ENCODE measurements at places on chromosomes 1 and 21. TPM values are rescaled to one million over a fixed set of nuclear protein-coding genes. Genes with fewer than 3 reads are reported as not detected.

Gene TCP10L
- 14.0 TPM for total RNA-seq

Gene FAM151A
- total RNA-seq = not detected

Gene RABGAP1L
- total RNA-seq = 125 TPM

Gene SPATA1
- not detected for total RNA-seq

Gene CHI3L2
- 1.5 TPM for total RNA-seq

Gene AMY1C
- not detected for total RNA-seq

Gene CFHR3
- not detected for total RNA-seq

Gene RGS5
- total RNA-seq = 154 TPM

Gene HCN3
- total RNA-seq = 10.7 TPM

Gene KRTAP6-2
- not detected for total RNA-seq

Gene PERM1
- total RNA-seq = not detected

Gene GPATCH4
- total RNA-seq = 24.9 TPM

Gene LY9
- total RNA-seq = not detected

Gene LHX4
- total RNA-seq = 0.58 TPM

Gene ACTN2
- 70.4 TPM for total RNA-seq

Gene LRRC71
- not detected for total RNA-seq

Gene NBPF20
- 7.6 TPM for total RNA-seq

Gene RNU1-3
- 5,554 TPM for total RNA-seq

Gene GPX7
- 7.0 TPM for total RNA-seq

Gene TMPRSS2
- total RNA-seq = not detected

Gene FCRL1
- total RNA-seq = not detected

Gene CLEC20A
- not detected for total RNA-seq

Gene PRELP
- 17.8 TPM for total RNA-seq

Gene PGM1
- total RNA-seq = 56.8 TPM

Gene RAB7B
- 2.8 TPM for total RNA-seq

Gene TPTE
- total RNA-seq = not detected

Gene CLDN14
- not detected for total RNA-seq

Gene SPTA1
- total RNA-seq = not detected

Gene RAP1GAP
- total RNA-seq = 176 TPM

Gene ADGRL2
- 78.8 TPM for total RNA-seq

Gene DNAJC8
- total RNA-seq = 76.3 TPM

Gene CD34
- 8.5 TPM for total RNA-seq

Gene TLCD4
- 74.1 TPM for total RNA-seq

Gene VSIG8
- not detected for total RNA-seq

Gene SRP9
- total RNA-seq = 222 TPM

Gene NTMT2
- total RNA-seq = not detected

Gene TCHHL1
- not detected for total RNA-seq

Gene TEDDM1
- not detected for total RNA-seq

Gene KCNE2
- total RNA-seq = not detected

Gene PLA2G2D
- total RNA-seq = not detected

Gene RNF19B
- 27.6 TPM for total RNA-seq

Gene PRDM15
- total RNA-seq = 10.9 TPM

Gene C1orf167
- total RNA-seq = not detected

Gene CDA
- total RNA-seq = 2.6 TPM

Gene TMEM51
- total RNA-seq = 6.5 TPM

Gene RGS13
- not detected for total RNA-seq

Gene B3GALT2
- 41.3 TPM for total RNA-seq

Gene SLC30A2
- total RNA-seq = not detected

Gene LRRC39
- total RNA-seq = 5.1 TPM

Gene PADI1
- total RNA-seq = not detected

Gene FAM177B
- total RNA-seq = 1.3 TPM

Gene AMY2A
- total RNA-seq = 2.2 TPM

Gene CR2
- total RNA-seq = not detected

Gene CA14
- 4.4 TPM for total RNA-seq

Gene SPATA45
- 1.1 TPM for total RNA-seq
